Myocyte (in vitro differentiated cells): ENCODE measurements at places on chromosomes 13 and 19. TPM values are rescaled to one million over a fixed set of nuclear protein-coding genes. Genes with fewer than 3 reads are reported as not detected.
A peak's percentile ranks its signal among the peaks of the same experiment; 100 is the strongest.

- DNase-seq, result no peak
Measured at GRCh38 chr19:1276628-1277022, 1.3 kb downstream of the FAM174C start.

GRCh38 chr19:16867211-16867610 lies 21.6 kb upstream of the F2RL3 start:
- DNase-seq, result peak; percentile 15

- DNase-seq, result no peak
Measured at GRCh38 chr19:912181-913079, 589 bp downstream of the R3HDM4 start.

The AXL gene
- 24.8 and 27.0 TPM in 2 replicates for total RNA-seq

The RFPL4AL1 gene
- not detected in 2 replicates for total RNA-seq

The ZNRF4 gene
- total RNA-seq, result not detected in 2 replicates

GRCh38 chr19:4067396-4068046 lies 822 bp upstream of the ZBTB7A start:
- no peak for DNase-seq

The KLK5 gene
- not detected in 2 replicates for total RNA-seq

- DNase-seq, result no peak
Measured at GRCh38 chr19:17841810-17842662, 5.7 kb downstream of the JAK3 start.

DNA sequence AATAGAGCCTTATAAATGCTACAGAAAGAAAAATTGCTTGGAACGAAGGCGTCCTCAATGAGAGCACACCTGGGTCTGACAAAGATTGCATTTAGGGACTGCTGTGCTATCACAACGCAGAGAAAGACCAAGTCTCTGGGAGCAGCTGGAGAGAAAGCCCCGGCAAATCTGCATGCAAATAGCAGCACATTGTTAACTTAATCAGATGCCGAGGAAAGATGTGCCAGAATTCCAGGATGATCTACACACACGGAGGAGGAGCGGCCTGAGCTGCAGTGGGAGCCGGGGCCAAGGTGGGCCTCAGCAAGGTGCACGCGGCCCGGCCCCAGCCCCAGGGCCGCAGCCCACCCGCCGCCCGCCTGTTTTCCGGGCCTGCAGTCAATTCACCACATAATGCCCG lies 1.4 kb downstream of the ZNF536 start:
- DNase-seq, result no peak

- no peak for DNase-seq
Measured at GRCh38 chr13:30648522-30649012, 30.8 kb downstream of the USPL1 start.

DNA sequence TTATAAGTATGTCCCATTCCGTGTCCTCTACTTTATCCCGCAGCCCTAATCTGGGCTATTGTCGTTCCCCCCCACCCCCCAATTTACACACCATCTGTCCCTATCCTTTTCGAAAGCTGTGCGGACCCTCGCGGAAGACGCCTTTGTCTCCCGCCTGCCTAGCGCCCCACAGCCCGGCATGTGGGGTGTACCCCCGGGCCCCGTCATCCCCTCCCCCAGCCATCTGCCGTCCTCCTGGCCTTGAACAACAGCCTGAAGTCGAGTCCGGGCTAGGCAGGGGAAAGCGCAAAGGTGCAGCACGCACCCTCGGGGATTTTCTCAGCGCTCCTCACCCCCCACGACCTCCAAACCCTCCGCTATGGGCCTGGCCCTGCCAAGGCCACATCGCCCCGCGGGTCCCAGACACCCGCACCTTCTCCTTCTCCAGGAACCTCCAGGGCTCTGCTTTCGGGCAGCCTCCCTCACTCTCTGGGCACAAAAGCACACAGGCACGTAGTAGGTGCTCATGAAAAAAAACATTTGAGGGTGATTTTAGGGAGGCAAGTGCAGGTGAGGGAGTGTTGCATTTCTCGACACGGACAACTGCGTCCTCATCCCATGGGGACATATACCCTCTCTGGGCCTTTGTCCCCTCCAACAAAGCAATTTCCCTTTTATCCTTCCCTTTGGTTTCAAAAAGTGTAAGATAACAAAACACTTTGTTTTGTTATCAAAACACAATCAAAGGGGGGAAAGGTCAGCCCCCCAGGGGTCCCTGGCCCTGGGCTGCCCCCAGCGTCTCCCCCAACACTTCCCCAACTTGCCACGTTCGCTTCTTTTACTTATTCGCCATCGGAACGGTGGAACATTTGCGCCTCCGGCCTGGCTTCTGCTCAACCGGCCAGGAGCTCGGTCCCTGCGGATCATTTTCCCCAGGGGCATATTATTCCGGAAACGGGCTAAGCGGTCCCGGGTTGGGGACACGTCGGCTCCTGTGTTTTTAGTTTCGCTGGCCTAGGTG lies 16.4 kb downstream of the CCDC124 start:
- DNase-seq, result no peak
